Stimulated activated memory B cell treated with anti-CD40 and anti-IgM and Interleukin-4, amounts not matched to agents 10 μg/mL and 1 μg/mL and 100 μg/mL, for 72 hours (primary cell): ENCODE measurements at places on chromosomes 4 and X.
A peak's percentile ranks its signal among the peaks of the same experiment; 100 is the strongest.

GRCh38 chr4:43763029-43763610 lies 685.5 kb downstream of the KCTD8 start:
- ATAC-seq: no peak

DNA sequence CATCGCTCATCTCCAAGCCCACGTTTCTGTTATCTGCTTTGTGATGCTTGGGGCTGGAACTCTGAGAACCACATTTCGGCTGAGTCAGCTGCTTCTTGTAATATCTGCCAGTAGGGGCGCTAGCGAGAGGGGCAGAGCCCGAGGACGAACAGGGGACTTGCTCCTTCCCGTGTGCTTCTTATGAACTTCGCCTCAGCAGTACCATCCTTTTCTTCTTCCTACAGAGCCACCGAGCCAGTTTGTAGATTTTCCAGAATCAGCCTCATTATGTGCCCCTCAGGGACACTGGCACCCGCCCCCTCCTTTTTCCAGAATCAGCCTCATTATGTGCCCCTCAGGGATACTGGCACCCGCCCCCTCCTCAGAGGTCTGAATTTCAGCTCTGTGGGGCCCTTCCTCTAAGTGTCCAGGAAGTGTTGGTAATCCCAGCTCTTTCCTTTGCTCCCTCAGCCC lies 441.7 kb upstream of the RASGEF1B start:
- peak; percentile 74 for ATAC-seq

GRCh38 chr4:107740950-107741701 lies 21.1 kb upstream of the PAPSS1 start:
- ATAC-seq: no peak

GRCh38 chrX:80022363-80023031 lies 7.9 kb downstream of the TBX22 start:
- ATAC-seq: no peak

DNA sequence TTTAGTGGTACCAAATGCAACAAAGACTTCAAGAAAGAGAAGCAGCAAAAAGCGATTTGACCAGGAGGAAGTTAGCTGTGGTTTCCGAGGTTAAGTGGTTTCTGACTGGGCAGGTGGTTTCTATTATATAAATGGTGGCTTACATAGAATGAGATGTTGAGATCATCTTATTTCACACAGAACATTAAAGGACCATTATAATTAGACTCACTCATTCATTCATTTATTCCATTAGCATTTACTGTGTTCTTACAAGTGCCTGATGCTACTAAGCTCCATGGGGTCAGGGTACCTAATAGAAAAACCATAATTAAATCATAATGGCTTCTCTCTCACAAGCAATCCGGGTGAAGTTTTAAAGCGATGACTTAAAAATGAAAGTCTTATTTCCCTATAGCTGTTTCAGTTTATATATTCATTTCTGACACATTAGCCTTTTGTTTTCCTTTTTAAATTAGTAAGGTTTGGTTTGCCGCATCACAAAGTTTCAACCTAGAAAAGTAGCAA lies 10.6 kb downstream of the TSPAN6 start:
- ATAC-seq: peak; percentile 83

- ATAC-seq: no peak
Observed at GRCh38 chrX:10989386-10989785, 121.7 kb upstream of the HCCS start.

- ATAC-seq: no peak
Observed at GRCh38 chrX:39157796-39158195, 356.5 kb downstream of the MID1IP1 start.

- no peak for ATAC-seq
Observed at GRCh38 chr4:126526335-126526734, 1106.4 kb upstream of the INTU start.

GRCh38 chr4:38623260-38623659 lies 40.7 kb upstream of the KLF3 start:
- ATAC-seq: no peak

GRCh38 chr4:4613126-4613465 lies 71.2 kb upstream of the STX18 start:
- no peak for ATAC-seq

DNA sequence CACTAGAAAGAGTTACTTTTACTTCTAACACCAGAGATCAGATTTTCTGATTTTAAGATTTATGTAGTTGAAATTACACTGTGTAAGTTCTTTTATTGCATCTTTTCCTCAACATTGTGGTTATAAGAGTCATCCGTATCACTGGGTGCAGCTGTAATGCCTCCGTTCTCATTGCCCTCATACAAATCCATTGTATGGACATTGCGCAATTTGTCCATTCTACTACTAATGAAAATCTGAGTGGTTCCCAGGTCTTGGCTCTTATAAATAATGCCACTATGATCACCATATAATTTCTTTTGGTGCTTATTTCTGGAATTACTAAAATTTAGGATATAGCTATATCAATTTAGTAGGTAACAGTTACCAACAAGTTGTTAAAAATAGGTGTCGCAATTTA lies 614.0 kb upstream of the GALNT7 start:
- ATAC-seq: no peak

DNA sequence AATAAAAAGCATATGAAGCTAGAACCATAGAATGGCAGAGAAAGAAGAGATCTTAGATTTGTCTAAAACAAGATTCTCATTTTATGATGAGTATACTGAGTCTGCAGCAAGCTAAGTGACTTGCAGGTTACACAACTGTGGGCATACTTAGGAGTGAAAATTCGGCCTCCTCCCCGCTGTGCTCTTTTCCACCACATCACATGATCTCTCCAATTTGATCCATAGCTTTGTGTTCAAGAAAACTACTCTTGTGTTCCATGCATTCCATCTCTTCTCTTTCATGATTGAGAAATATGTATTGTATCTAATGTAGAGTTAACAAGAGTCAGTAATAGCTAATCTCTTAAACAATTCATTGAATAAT lies 234.3 kb downstream of the SCFD2 start:
- ATAC-seq: no peak

GRCh38 chrX:37580080-37580479 lies 8.6 kb downstream of the LANCL3 start:
- no peak for ATAC-seq

- no peak for ATAC-seq
Observed at GRCh38 chr4:87872028-87872427, 39.3 kb downstream of the MEPE start.

DNA sequence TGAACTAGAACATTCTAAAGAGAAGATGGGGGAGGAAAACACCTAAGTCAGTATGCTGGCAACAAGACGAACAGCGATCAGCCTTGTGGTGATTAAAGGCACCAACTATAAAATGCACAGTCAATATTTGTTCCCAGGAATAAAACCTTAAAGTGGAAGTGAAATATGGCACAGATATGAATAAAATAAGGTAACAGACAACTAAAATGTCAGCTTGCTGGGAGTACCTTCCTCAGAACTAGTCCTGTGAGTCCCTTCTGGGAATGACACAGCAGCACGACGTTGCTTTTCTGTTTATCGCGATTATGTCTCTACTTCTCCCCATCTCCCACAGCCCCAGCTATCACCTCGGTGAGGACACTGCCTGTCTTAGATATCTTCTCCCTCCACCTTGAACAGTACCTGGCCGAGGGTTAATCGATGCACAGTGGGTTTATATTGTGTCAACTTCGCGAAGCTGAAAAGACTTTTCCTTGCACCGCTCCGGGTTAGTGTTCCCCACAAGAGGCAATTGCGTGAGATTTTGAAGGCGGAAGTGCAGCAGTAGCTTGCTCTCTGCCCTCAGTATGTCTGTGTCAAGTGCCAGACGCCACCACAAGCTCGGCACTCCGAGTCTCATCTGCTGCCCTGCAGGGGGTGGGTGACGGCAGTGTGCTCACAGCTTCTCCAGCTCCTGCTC lies 17.4 kb downstream of the MTNR1A start:
- ATAC-seq: no peak

GRCh38 chr4:55500072-55500471 lies 46.6 kb downstream of the CLOCK start:
- no peak for ATAC-seq

GRCh38 chrX:103513067-103513466 lies 6.2 kb downstream of the RAB40A start:
- no peak for ATAC-seq

DNA sequence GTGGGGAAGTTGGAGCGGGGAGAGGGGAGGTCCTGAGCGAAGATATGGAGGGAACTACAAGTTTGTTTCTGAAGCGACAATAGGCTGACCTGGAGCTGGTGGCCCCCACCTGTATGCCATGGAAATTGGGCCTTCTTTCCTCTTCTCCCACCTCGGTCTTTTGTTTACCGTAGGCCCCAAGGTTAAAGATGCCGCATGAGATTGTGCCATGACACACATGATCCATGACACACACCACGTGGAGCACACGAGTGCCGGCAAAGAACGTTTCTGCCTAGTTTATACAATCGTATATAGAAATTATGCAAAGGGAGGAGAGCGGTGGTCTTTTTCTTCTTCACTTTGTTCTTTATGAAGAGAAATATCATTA lies 408 bp downstream of the TMEM33 start:
- ATAC-seq: peak; percentile 17

GRCh38 chr4:168585168-168586091 lies 88.6 kb downstream of the PALLD start:
- peak; percentile 57 for ATAC-seq

DNA sequence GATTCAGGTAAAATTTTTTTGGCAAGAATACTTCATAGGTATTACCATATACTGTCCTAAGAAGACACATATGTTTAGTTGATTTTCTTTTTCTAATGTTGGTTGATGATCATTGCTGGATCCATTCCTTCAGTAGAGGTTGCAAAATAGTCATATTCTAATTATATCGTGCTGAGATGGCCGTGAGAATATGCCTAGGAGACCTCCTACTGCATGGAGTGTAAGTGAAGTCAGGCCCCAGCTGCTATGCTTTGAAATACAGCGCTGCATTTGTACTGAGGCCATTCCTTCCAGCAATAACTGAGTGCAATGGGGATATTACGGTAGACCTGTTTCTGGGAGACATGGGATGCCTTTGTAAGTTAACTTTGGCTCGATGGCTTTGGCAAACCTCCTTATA lies 6.7 kb upstream of the PLAC8 start:
- no peak for ATAC-seq

GRCh38 chr4:61531188-61531587 lies 331.1 kb downstream of the ADGRL3 start:
- no peak for ATAC-seq

GRCh38 chr4:178068136-178068535 lies 625.9 kb upstream of the AGA start:
- ATAC-seq: peak; percentile 34

- peak; percentile 86 for ATAC-seq
Observed at GRCh38 chr4:6200011-6200921, at the start of gene JAKMIP1. Gene JAKMIP1, minus strand, starts transcription at chr4:6200549. Its CDS starts 87,699 bp downstream, at chr4:6112850.

DNA sequence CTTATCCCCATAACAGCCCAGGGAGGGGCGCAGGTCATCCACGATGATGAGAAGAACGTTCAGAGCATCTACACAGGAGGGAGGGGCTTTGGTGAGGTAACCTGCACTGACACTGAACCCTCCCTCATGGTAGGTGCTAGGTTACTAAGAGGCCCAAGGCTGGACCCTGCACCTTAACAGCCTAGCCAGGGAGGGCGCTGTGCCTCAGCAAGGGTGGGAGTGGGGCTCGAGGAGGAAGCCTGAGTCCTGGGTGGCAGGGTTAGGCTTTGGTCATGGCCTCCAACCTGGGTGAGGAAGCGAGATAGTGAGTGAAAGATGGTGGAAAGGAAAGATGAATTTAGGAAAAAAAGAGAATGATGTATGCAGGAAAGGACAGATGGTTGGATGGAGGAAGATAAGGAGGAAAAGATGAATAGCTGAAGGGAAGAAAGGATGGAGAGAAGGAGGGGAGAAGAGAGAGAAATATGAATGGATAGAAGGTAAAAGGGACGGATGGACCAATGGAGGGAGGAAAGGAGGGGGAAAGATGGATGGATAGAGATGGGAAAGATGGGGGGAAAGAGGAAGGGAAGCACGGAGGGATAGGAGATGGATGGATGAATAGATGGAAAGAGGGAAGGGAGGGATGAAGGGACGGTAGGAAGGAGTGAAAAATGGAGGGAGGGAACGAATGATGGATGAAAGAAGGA lies 736 bp downstream of the IDS start:
- ATAC-seq: peak; percentile 77

DNA sequence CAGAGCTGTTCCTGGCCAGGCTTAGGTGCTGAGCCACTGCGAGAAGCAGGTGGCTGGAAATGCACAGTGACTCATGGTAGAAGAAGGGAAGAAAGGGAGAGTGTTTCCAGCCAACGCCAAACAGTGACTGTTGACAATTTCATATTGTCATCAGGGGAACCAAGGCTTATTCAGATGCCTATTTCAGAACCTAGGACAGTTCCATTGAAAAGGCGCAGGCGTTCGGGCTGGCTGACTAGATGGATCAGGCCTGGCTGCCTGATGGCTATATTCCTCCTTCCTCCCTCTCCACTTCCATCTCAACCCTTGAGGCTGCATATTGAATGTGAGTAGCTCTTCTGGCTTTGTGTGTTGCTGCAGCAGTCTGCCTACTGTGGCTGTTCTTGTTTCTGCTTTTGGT lies 73.0 kb upstream of the FRMPD4 start:
- no peak for ATAC-seq

DNA sequence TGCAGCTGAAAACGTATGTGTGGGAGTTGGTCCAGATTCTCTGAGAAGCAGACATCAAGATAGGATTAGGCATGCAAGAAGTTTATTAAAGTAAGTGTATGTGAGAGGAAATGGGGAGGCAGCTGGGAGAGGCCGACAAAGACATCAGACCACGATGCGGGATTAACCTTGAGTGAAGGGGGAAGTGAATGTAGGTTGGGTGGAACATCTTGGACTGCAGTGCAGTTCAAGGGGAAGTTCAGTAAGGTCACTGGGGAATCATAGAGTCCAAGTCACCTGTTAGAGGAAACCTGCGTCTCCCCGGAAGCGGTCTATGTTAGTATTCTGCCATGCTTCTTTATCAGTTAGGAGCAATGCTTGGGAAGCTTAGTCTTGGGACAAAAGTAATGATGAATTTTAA lies 22.0 kb downstream of the CXCL8 start:
- peak; percentile 53 for ATAC-seq

DNA sequence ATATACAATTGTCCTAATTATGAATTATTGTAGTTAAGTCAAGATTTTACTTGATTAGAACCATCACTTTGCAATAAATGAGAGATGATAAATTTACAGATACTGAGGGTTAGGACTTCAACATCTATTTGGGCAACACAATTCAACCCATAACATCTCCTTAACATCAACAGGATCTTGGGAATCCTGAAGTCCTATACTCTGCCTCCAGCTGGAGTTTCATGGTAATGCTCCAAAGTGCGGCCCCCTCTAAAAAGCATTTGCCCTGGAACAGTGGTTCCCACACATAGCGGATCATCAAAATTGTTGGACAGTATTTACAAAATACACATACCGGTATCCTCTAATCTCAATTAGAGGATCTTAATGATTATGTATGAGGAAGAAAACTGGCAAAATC lies 618.6 kb downstream of the CENPC start:
- ATAC-seq: no peak

- no peak for ATAC-seq
Observed at GRCh38 chrX:20507901-20508620, 241.4 kb upstream of the RPS6KA3 start.

GRCh38 chr4:114225436-114225835 lies 246.0 kb upstream of the ARSJ start:
- no peak for ATAC-seq

GRCh38 chr4:168097161-168097560 lies 4.8 kb downstream of the ANXA10 start:
- no peak for ATAC-seq

- ATAC-seq: no peak
Observed at GRCh38 chrX:136659174-136659573, 11.2 kb downstream of the CD40LG start.
